Cerebellum (tissue), 4 donors: ENCODE measurements at places on chromosomes 1 and 21. TPM values are rescaled to one million over a fixed set of nuclear protein-coding genes. Genes with fewer than 3 reads are reported as not detected.

DNA sequence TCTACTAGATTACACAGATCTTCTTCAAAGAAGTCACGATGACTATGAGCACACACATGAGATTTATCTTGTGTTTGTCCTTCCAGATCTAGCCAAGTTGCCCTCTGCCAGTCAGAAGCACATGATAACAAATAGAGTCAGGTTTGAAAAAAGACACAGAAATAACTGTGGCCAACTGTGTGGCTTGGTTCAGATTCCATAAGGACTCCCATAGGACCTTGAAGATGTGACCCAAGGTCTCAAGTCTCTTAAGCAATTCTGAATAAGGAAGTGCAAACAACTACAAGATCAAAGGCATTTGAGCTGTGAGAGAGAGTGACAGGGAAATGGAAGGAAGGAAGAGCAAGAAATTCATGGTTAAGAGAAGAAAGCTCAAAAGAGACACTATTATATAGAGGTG, 194.0 kb downstream of the PLPP3 start:
- no peak for DNase-seq

The STUM gene
- total RNA-seq: 24.0 TPM

DNA sequence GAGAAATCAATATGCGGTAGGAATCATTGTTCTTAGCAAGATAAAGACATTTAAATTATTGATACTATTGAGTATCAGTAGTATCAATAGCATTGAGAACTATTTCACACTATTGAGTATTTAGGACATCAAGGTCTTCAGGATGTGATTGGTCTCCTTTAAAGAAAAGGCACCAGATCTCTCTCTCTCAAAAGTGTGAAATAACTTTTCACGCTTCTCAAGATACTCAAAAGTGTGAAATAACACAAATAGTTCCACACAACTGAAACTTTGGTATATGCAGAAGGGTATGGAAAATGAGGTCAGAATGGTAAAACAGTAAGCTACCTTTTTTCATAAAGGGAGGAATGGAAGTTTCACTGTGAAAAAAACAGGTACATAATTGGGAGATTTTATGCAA, 6.7 kb upstream of the PYHIN1 start:
- no peak for DNase-seq

The DNAJC28 gene
- 5.1 TPM for total RNA-seq

DNA sequence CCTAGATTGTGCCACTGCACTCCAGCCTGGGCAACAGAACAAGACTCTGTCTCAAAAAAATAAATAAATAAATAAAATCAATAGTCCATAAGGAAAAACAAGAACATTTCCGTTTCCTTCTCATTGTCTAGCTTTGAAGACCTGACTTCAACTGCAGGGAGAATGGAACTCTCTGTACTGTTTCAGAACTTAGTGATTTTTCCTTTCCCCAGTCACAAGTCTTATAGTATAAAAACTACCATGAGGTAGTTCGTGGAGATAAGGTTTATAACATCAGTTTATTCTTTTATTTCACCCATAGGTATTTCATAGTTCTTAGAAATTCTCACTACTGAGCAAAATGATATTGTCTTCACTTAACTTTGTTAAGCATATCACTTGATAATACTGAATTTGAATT, 11.4 kb upstream of the RWDD3 start:
- no peak for DNase-seq

DNA sequence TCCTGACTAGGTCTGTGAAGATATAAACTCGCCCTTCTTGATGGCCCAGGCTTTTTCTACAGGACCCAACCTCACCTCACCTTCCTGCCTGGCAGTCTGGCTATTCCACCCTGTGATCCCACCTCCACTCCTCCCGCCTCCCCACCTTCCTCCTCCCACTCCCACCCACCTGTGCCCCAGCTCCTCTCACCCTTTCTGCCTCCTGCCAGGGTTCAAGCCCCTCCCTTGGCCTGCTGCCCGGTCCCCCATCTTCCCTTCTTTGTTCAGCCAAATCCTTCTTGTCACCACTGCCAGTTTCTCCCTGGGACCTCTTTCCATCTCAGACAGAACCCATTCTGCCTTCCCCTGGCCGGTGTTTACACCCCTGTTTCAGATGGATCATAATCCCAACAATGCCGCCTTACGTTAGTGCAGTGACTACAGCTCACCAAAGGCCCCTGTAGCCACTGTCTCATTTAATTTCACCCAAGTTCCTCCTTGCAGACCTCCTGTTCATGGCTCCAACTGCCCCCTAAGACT, 127.5 kb upstream of the EDN2 start:
- no peak for DNase-seq

DNA sequence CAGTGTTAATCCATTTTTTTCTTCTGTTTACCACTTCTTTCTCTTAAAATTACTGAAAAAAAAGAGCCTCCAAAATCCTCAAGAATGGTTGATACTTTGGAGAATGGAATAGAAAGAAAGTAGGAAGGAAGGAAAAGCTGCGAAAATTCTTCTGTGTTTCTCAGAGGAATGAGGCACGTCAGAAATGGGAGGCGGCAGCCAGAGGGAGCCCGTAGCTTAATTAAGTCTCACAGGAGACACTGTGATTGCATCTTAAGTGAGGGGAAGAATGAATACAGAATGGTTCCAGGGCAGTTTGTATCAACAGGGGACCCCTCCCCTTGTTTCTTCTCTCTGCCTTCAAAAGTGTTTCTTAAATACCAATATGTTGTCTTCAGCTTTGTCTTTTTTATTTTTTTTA, 1099.5 kb downstream of the PLA2G4A start:
- no peak for DNase-seq

DNA sequence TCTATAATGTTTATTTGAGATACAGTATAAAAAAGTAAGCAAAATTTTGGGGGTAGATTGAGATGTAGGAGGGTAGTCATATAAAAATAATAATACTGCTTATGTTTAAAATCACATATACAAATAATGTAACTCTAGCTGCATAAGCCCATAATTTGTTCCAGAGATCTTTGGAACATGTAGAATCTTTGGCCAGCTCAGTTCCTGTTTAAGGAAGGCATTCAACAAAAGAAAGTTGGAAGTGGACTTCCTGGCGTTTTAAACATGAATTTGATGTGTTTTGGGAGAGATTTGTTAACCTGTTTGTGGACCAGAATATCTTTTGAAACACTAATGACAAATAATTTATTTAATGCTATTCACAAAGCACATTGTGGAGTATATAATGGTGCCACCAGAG, 27.7 kb downstream of the GIPC2 start:
- no peak for DNase-seq

DNA sequence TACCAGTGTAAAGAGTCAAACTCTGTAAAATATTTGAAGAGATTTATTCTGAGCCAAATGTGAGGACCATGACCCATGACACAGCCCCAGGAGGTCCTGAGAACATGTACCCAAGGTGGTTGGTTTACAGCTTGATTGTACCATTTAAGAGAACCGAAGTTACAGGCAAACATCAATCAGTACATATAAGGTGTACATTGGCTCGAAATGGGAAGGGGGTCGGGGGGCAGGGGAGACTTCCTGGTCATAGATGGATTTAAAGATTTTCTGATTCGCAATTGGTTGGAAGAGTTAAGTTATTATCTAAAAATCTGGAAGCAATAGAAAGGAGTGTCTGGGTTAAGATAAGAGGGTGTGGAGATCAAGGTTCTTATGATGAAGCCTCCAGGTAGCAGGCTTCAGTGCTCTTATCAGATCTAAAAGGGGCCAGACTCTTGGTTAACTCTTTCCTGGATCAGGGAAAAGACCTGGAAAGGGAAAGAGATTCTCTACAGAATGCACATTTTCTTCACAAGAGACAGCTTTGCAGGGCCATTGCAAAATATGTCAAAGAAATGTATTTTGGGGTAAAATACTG, 47.5 kb upstream of the NTPCR start:
- no peak for DNase-seq
